ENCODE measurements at places on chromosomes 2 and 18.

- DNase-seq, result no peak
- no peak overlapping the region for H3K4me3 ChIP-seq
- peaks cover 6% of the 10 kb centered on the region for H3K36me3 ChIP-seq
These were observed 13.2 kb upstream of the DNAJC27 start for GRCh38 chr2:24984912-24985311.

- DNase-seq, result no peak
- peaks cover 6% of the 10 kb centered on the region for H3K27me3 ChIP-seq
- H3K4me3 ChIP-seq, result no peak overlapping the region
- no peak overlapping the region for H3K27ac ChIP-seq
- H3K4me1 ChIP-seq, result no peaks in the 10 kb centered on the region
These were observed 57.1 kb upstream of the CYTIP start for GRCh38 chr2:157501026-157501425.

- no peak for DNase-seq
- no peaks in the 10 kb centered on the region for H3K4me1 ChIP-seq
- no peak overlapping the region for H3K4me3 ChIP-seq
- H3K27me3 ChIP-seq, result no peaks in the 10 kb centered on the region
- H3K27ac ChIP-seq, result no peak overlapping the region
- no peaks in the 10 kb centered on the region for H3K36me3 ChIP-seq
These were observed 212.3 kb downstream of the MGAT5 start for GRCh38 chr2:134466141-134466540.

DNA sequence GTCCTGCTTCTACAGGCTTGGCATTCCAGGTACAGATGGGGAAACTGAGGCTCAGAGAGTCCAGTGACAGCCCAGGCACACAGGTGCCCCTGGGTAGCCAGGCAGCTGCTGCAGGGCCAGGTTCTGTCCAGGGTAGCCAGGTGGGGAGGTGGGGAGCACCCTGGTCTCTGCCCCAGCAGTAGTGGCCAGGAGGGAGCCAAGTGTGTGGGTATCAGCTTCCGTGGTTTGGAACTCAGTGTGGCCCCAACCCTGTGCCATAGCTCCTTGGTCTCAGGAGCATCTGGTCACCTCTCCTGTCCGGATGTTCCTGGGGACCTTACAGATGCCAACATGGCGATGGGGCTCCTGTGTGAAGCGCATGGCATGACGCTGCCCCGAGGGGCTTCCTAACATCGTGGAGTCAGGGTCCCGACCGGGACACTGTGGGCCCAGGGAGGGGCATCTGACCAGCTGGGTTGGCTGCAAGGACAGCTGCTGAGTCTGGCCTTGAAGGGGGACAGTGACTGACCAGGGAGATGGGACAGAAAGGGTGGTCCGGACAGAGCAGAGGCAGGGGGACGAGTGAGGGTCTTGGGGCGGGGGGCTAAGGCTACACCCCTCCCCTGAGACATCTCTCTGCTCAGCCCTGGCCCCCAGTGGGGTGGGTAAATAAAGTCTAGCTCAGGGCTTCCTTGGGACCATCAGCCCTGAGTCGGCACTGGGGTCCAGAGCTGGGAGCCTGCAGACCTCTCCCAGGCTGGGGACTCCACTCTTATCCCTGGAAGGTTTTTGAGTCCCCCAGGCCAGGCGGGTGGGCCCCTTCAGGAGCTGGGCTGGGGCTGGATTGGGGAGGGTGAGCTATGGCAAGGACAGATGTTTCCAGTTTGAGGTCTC is 76.0 kb upstream of the SMAD7 start:
- no peaks in the 10 kb centered on the region for H3K4me1 ChIP-seq
- no peak for DNase-seq
- H3K27ac ChIP-seq, result no peak overlapping the region
- no peaks in the 10 kb centered on the region for H3K36me3 ChIP-seq

DNA sequence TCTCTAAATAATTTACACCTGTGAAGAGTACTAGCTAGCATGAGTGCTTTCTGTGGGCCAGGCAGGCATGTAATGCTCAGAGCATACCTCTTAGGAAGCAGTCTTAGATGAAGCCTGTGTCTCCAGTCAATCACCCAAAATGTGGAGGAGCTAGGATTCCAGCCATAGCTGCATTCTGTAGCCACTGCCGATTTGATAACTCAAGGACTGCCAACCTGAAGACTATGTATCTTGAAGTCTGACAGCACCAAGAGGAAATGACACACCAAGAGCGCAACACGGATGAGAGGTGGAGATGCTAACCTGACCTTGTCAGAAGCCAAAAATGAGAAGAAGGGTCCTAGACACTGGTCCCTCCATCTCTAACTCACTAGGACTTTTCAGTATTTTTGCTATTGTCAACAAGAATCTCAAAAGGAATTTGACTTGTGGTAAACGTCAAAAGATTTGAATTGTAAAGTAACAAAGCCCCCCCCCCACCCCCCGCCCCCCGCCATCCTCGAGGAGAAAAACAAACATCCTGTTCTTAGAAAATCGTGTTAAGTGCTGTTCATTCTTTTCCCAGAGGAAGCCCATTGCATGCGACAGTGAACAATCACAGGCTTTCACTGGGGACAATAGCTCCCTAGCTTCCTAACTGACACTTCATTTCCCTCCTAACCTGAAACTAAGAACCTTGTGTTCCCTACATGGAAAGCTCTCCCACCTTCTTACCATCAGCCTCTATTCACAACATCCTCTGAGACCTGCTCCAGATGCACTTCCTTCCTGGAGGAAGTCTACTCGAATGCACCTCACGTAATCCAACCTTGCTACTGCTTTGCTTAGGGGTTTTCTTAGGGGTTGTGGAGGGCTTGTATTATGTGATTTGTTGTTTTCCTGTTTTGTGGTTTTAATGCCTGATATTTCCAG is 14.7 kb downstream of the CDC42EP3 start:
- DNase-seq, result no peak
- no peaks in the 10 kb centered on the region for H3K36me3 ChIP-seq
- H3K4me3 ChIP-seq, result no peak overlapping the region
- H3K27me3 ChIP-seq, result no peaks in the 10 kb centered on the region

- no peak for DNase-seq
- no peak overlapping the region for H3K4me3 ChIP-seq
- no peak overlapping the region for H3K27ac ChIP-seq
- H3K36me3 ChIP-seq, result no peaks in the 10 kb centered on the region
These were observed 35.9 kb upstream of the LPIN2 start for GRCh38 chr18:3048820-3049349.

GRCh38 chr18:24674605-24675004 is 214.2 kb downstream of the HRH4 start:
- H3K27ac ChIP-seq, result no peak overlapping the region
- H3K4me1 ChIP-seq, result no peaks in the 10 kb centered on the region
- H3K36me3 ChIP-seq, result no peaks in the 10 kb centered on the region
- no peak for DNase-seq
- H3K27me3 ChIP-seq, result no peaks in the 10 kb centered on the region

DNA sequence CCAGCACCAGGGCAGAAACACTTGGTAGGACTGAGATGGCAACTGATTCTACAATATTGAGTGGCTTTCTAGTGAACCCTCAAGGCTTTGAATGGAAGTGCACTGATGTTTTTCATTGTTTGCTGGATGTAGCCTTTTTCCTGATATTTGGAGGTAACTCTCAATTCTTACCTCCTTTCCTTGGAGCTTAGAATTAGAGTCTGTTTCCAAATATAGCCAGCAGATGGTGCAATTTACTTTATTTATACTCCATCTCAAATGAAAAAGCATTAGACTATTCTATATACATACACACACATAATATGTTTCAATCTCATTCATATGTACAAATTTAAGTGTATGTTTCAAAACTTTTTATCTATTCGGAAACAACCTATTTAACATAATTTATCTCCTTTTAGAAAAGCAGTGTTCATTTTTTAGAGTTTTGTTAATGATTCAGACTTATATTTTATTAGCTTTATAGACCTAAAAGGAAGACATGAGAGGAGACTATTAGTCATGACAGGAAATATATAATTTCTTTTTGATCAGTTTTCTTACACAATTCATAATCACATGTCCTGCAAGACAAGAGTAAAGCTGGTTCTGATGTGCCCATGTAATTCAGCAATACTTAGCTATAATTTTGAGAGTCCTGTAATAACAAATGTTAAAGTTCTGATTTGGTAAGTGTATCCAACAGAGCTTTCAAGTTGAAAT is 124.8 kb downstream of the NUP35 start:
- H3K27ac ChIP-seq, result no peak overlapping the region
- no peaks in the 10 kb centered on the region for H3K36me3 ChIP-seq
- no peak overlapping the region for H3K4me3 ChIP-seq

DNA sequence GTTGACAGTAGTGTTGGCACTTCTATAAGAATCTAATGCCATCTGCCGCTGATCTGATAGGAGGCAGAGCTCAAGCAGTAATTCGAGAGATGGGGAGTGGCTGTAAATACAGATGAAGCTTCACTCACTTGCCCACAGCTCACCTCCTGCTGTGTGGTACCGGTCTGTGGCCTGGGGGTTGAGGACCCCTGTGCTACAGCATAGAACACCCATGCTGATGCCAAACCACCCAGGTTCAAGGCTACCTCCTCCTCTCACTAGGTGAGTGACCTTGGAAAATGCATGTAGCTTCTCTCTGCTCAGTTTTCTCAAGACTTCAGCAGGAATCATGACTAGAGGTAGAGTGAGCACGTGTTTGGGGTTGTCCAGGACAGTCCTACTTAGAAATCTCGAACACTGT is 263.4 kb downstream of the SH3BP4 start:
- H3K36me3 ChIP-seq, result no peaks in the 10 kb centered on the region
- no peaks in the 10 kb centered on the region for H3K4me1 ChIP-seq
- DNase-seq, result no peak
- H3K27ac ChIP-seq, result no peak overlapping the region
- no peak overlapping the region for H3K4me3 ChIP-seq

GRCh38 chr2:47133046-47133445 is 22.1 kb downstream of the STPG4 start:
- H3K36me3 ChIP-seq, result no peaks in the 10 kb centered on the region
- H3K27me3 ChIP-seq, result no peaks in the 10 kb centered on the region
- H3K4me3 ChIP-seq, result no peak overlapping the region
- no peak for DNase-seq
- no peak overlapping the region for H3K27ac ChIP-seq

DNA sequence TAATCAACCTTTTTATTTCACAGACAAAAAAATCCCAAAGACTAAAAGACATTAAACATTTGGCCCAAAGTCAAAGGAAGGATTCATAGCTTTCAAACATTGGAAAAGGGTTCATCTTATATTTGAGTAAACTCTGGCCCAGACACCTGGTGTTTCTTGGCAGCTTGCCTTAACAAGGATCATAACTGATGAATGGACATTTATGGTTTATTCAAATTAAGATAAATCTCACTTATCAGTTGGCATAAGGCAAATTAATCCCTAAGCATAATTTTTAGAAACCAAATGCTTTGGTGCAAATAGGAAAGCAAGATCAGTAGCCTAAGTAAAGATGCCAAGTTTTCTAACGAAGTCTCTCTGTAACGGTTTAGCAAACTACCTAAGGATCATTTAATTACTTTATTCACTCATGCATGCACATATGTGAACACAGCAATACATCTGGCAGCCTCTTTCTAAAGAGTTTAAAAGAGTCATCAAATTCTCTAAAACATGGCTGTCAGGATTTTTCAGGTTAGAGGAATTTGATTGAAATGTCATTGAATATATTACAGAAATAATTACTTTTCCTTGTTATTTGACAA is 323.4 kb upstream of the RBMS1 start:
- no peak overlapping the region for H3K27ac ChIP-seq
- DNase-seq, result no peak
- H3K4me1 ChIP-seq, result no peaks in the 10 kb centered on the region
- H3K27me3 ChIP-seq, result no peaks in the 10 kb centered on the region

DNA sequence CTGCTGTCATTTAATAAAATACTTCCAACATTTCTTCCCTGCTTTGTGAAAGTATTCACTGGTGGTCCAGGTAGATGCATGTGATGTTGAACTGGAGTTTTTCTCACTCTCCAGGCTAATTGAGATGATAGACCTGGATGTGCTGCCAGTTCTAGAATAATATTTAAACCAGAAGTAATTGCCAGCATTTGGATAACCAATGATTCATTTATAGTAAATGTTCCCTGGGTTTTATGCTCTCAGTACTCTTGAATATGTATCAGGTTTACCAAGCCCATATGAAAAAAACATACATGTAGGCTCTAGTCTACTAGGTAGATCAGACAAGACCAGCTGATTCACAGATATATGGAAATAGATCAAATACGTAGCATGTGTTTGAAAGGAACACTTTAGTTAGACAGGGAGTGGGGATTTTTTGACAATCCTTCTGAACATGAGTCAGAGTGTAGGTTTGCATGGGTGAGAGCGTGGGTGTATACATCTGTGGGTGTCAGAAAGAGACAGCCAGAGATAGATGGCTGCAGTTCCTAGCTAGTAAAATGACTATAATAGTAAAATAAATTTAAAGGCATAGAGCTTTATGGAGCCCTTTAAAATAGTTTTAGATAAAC is 115.1 kb downstream of the NAB1 start:
- no peak overlapping the region for H3K4me3 ChIP-seq
- no peaks in the 10 kb centered on the region for H3K27me3 ChIP-seq
- H3K4me1 ChIP-seq, result peaks cover 38% of the 10 kb centered on the region
- no peaks in the 10 kb centered on the region for H3K36me3 ChIP-seq
- H3K27ac ChIP-seq, result no peak overlapping the region
- DNase-seq, result no peak

- no peaks in the 10 kb centered on the region for H3K27me3 ChIP-seq
- peaks cover 64% of the 10 kb centered on the region for H3K4me1 ChIP-seq
- DNase-seq, result no peak
- H3K27ac ChIP-seq, result peak overlapping the region; percentile 99
- H3K36me3 ChIP-seq, result peaks cover 22% of the 10 kb centered on the region
These were observed 1.2 kb downstream of the ZFP36L2 start for GRCh38 chr2:43225093-43225787.

- H3K4me3 ChIP-seq, result no peak overlapping the region
- no peaks in the 10 kb centered on the region for H3K4me1 ChIP-seq
- H3K27me3 ChIP-seq, result no peaks in the 10 kb centered on the region
- no peak overlapping the region for H3K27ac ChIP-seq
- H3K36me3 ChIP-seq, result no peaks in the 10 kb centered on the region
- no peak for DNase-seq
These were observed 612.2 kb upstream of the SLC39A10 start for GRCh38 chr2:195044801-195045200.
